ENCODE measurements at places on chromosomes 1 and 21.

GRCh38 chr1:116852910-116853309 is 56.8 kb upstream of the PTGFRN start:
- DNase-seq: no peak

GRCh38 chr1:202848191-202848542 is 37.4 kb downstream of the PCAT6 start:
- DNase-seq: no peak

GRCh38 chr1:176879784-176880620 is 284.5 kb downstream of the ASTN1 start:
- no peak for DNase-seq

DNA sequence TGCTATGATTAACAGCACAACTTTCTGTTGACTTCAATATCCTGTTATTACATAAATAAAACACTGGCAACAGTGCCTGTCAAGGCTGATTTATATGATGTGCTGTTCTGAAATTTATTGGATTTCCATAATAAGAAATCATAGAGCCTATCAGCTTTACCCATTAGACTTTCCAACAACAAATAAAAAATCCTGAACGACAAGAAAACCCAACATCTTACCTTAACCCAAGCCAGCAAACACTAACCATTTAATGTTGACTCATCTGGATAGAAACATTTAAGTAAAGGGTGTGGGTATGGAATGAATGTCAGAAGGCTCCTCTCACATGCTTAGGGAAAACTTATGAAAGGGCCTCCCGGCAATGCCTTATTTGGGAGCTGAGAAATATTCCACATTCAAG is 165.1 kb downstream of the SLC45A1 start:
- DNase-seq: no peak

GRCh38 chr21:45228171-45228641 is 59.5 kb downstream of the POFUT2 start:
- no peak for DNase-seq

Data from suppressor macrophage treated with lipopolysaccharide for 4 hours (primary cell).